Progenitor cell of endocrine pancreas (in vitro differentiated cells): ENCODE measurements at places on chromosomes 1 and 21. TPM values are rescaled to one million over a fixed set of nuclear protein-coding genes. Genes with fewer than 3 reads are reported as not detected.

DNA sequence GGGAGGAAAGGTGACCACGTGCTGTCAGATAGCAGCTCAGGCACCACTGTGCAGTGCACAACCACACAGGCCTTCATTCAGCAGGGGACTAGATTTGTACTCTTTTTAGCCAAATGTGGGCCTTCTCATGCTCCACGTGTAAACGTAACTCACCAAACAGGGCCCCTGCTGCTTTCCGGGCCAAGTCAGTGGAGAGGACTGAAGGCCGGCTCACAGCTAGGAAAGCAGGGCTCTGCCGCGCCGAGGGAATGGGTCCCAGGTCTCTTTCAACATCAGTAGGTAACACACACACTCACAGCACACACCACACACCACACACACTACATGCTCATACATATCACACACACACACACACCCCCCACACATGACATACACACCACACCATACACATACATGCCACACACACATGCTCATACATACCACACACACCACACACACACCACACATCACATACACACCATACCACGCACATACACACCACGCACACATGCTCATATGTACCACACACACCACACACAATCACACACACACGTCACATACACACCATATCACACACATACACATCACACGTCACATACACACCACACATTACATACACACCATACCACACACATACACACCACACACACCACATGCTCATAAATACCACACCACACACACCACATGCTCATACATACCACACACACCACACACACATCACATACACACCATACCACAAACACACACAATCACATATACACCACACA, 124.0 kb upstream of the ERG start:
- DNase-seq: no peak

DNA sequence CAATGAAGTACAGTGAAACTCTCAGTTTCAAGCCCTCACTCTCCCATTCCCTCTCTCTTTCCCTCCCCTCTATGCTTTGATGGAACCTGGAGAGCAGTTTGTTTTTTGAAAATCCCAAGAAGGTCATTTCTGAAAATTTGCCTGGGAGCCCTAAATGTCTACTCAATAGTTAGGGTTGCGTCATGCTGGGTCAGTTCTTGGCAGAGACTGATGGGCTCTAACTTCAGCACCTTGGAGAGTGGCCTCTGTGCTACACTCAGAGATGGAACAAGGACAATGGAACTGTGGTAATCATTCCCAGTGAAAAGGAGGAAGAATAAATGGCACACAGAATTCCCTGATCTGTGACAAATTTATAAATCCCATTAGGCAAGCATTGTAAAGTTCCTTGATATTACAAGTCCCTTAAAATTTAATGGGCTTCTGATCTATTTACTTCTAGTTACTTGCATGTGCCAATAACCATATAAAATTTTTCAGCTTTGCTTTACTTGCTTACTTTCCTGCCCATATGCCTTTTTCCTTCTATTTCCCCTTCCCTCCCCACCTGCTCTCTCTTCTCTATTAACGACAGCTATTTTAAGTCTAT, 182.9 kb upstream of the KCND3 start:
- peak; percentile 59 for DNase-seq

The PRRX1 gene
- total RNA-seq: 1.5 TPM in 2 replicates

The ADCY10 gene
- 0.55 and 0.60 TPM in 2 replicates for total RNA-seq

The MIER1 gene
- 31.8 and 32.5 TPM in 2 replicates for total RNA-seq
